Activated CD4-positive, alpha-beta T cell treated with anti-CD3 and anti-CD28 coated beads, Interleukin-2, amount 10 ng/mL, durations not matched to agents 24 days and 14 days (primary cell): ENCODE measurements at places on chromosomes 13 and 19. TPM values are rescaled to one million over a fixed set of nuclear protein-coding genes. Genes with fewer than 3 reads are reported as not detected.

ZNF737 gene
- total RNA-seq, result 7.2 and 8.5 TPM in 2 replicates

ZNF428 gene
- total RNA-seq, result 18.1 and 19.4 TPM in 2 replicates

KCNC3 gene
- 20.3 TPM in 2 replicates for total RNA-seq

ATP4A gene
- not detected in 2 replicates for total RNA-seq

THAP8 gene
- 1.5 and 2.0 TPM in 2 replicates for total RNA-seq

DPY19L3 gene
- total RNA-seq, result 19.1 and 19.5 TPM in 2 replicates

NALCN gene
- total RNA-seq, result not detected in 2 replicates

CD79A gene
- total RNA-seq, result 2.6 and 2.7 TPM in 2 replicates

TTC9B gene
- not detected in 2 replicates for total RNA-seq

CBLC gene
- not detected in 2 replicates for total RNA-seq

PRR36 gene
- 0.21 TPM in 2 replicates for total RNA-seq

ETFB gene
- 194 and 199 TPM in 2 replicates for total RNA-seq

LRRC63 gene
- total RNA-seq, result 0.26 and 0.40 TPM in 2 replicates

SPHK2 gene
- total RNA-seq, result 36.4 and 39.0 TPM in 2 replicates

ZSCAN22 gene
- total RNA-seq, result 4.2 and 4.6 TPM in 2 replicates

SARS2 gene
- 41.6 and 42.6 TPM in 2 replicates for total RNA-seq

WDR87 gene
- total RNA-seq, result not detected in 2 replicates

CEACAM21 gene
- 31.1 and 32.8 TPM in 2 replicates for total RNA-seq

KLK10 gene
- not detected in 2 replicates for total RNA-seq

ZNF627 gene
- 5.2 and 7.1 TPM in 2 replicates for total RNA-seq

CD209 gene
- total RNA-seq, result not detected in 2 replicates

PCDH20 gene
- total RNA-seq, result not detected in 2 replicates

MISP gene
- not detected in 2 replicates for total RNA-seq

KCTD4 gene
- not detected in 2 replicates for total RNA-seq

OR10H4 gene
- not detected in 2 replicates for total RNA-seq

BCL3 gene
- 66.3 and 73.1 TPM in 2 replicates for total RNA-seq

PLK5 gene
- total RNA-seq, result not detected in 2 replicates

STOML3 gene
- not detected in 2 replicates for total RNA-seq

TBC1D4 gene
- 72.3 and 77.0 TPM in 2 replicates for total RNA-seq

FFAR3 gene
- total RNA-seq, result 0.21 and 0.69 TPM in 2 replicates

GRK1 gene
- 0.07 and 0.17 TPM in 2 replicates for total RNA-seq

C5AR2 gene
- total RNA-seq, result not detected in 2 replicates

SOX1 gene
- total RNA-seq, result not detected in 2 replicates

SYCN gene
- total RNA-seq, result not detected in 2 replicates

ZNF780A gene
- total RNA-seq, result 14.7 and 16.1 TPM in 2 replicates

THSD1 gene
- 0.14 and 0.21 TPM in 2 replicates for total RNA-seq

KLK12 gene
- not detected in 2 replicates for total RNA-seq

ADGRE2 gene
- 1.8 and 2.8 TPM in 2 replicates for total RNA-seq

IZUMO2 gene
- total RNA-seq, result not detected in 2 replicates

C5AR1 gene
- 0.16 and 0.88 TPM in 2 replicates for total RNA-seq

SCN1B gene
- 0.78 and 0.96 TPM in 2 replicates for total RNA-seq

ZNF304 gene
- total RNA-seq, result 5.3 and 5.8 TPM in 2 replicates
